Epithelial cell of proximal tubule (primary cell): ENCODE measurements at places on chromosomes 3 and 15.
A peak's percentile ranks its signal among the peaks of the same experiment; 100 is the strongest.

GRCh38 chr3:124923833-124924232 lies 10.7 kb downstream of the MUC13 start:
- no peak for DNase-seq

GRCh38 chr3:40557575-40558161 lies 32.9 kb downstream of the ZNF621 start:
- no peak for DNase-seq

- DNase-seq = peak; percentile 98
Measured at GRCh38 chr3:61894988-61895935, 333.9 kb downstream of the PTPRG start.

- no peak for DNase-seq
Measured at GRCh38 chr3:152202976-152203626, 65.6 kb upstream of the MBNL1 start.

GRCh38 chr3:108089579-108089978 lies 1.3 kb downstream of the CD47 start:
- no peak for DNase-seq

DNA sequence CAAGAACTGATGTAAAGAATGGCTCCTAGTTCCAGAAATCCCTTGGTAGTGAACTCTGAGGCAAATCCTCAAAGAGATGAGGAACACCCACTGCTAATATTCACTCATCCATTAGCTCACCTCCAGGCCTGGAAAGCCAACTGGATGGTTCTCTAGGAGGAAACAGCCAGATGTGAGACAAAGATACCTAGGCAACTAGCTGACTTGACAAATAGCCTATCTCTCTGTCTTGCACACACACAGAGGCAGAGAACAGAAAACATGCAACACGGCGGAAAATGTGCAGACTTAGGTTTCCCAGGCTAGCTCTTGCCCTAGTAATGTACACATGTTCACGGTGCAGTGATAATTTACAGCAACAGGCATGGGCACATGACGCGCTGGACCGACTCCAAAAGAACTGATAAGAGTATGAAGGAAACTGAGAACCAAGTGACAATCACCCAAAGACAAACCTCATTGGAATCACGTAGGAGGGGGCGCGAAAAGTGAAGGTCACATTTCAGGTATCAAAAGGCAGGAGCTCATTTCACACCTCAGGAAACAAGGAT lies 318.1 kb downstream of the FOXP1 start:
- no peak for DNase-seq

GRCh38 chr3:197114007-197114406 lies 84.4 kb upstream of the MELTF start:
- no peak for DNase-seq

DNA sequence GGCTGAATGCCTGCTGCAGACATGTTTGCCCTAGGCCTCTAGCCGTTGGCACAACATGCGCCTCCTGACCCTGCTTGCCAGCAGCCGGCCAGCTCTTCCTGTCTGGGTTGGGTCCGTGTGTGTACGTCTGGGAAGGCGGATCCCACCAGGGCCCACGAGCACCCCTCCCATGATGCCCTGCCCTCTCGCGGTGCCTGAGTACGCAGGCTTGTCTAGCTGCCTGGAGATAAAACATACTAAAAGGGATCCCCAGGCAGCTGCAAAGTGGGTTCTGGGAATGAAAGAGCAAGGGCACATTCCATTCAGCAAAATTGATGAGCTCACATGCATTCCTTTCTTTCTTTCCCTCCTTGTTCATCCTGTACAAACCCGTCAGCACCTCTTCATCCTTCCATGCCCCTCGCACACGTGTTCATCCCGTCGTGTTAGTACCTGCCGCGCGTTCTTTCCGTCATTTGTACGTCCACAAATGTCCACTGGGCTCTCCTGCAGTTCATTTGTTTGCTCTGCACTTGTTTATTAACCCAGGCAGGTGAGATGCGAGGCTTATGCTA lies 74.3 kb downstream of the FBLN2 start:
- DNase-seq = no peak

GRCh38 chr15:66863390-66864085 lies 161.5 kb downstream of the SMAD6 start:
- no peak for DNase-seq

GRCh38 chr15:65804252-65804931 lies 12.3 kb upstream of the DENND4A start:
- DNase-seq = no peak
